ENCODE measurements at places on chromosomes 3 and 15.

DNA sequence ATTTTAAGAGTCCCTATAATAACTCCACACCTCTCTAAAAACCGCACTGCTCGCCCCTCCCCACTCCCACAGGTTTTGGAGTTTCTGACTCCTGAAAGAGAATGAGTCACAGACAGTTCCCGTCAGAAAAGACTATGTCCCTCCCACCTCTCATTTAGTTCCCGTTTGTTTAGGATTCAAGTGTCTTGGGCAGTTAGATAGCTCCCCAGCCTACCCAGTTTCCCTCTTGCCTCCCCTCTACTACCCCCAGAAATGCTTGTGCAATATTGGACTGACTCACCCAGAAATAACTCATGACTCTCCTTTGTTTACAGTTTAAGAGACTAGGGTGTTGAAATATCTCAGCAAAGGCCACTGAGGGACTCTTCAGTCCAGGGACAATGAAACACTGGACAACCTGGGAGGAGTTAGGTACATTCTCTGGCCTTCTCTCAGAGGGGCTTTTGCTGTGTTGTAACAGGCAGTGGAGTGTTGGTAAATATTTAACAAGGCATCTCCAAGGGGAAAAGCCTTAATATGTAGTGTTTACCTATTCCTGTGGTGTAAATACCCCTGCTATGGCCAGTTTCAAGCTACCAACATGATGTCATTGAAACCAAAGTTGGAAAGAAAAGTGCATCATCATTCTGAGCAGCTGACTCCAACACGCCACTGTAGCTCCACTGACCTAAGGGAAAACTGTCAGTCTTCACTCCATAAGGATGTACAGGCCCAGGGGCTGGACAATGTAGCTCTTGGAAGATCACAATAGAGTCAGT lies 96.1 kb upstream of the CHD2 start:
- DNase-seq = no peak

DNA sequence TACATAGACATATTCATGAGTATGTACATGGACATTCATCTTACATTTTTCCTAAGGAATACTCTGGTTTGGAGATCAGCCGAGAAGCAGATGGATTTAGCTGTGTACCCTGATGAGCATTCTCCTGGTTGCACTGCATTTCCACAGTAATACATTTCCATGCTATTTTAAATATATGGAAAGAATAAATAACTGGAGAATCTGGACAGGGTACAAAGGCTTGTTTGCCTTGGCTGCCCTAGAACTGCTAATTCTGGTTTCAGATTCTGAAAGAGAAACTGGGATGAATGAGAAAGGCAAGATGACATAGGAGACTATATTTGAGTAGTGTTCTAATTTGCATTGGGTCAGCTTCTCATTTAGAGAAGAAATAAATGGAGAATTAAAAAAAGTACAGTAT lies 190.8 kb upstream of the FAM3D start:
- DNase-seq = no peak

GRCh38 chr3:113676261-113676660 lies 20.2 kb downstream of the USF3 start:
- DNase-seq = no peak

- DNase-seq = no peak
Observed at GRCh38 chr3:125054449-125055329, 1.1 kb downstream of the HEG1 start.

DNA sequence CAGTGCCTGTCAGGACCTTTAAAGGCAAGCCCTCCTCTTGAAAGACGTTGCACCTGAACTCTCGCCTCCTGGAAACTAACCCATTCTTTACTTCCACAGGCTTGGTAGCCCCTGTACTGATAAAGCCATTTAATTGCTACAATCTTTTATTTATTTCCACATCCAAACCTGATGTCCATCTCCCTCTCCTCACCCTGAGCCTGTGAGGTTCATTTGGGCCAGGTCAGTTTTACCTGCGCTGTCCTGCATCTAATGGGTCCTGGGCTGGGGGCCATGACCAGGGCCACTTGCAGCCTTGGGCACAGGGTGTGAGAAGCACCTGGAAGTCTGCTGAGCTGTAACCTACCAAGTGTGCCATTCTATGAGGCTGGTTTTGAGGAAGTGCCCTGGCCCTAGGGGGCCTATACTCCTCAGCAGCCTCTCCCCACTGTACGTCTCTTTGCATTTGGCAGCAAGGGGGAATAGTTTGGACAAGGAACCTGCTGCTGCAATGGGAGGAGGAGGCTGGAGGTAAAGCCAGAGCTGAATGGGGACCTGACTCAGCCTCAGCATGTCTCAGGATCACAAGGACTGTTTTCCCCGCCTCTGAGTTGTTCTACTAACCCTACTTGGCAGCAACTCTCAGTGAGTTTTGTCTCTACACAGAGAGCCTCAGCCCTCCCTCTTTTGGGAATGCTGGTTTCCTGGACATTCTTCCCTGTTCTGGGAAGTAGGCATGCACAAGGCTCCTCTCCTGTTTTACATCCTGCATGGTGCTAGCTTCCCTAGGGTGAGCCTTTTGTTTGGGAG lies 53.8 kb downstream of the WDR76 start:
- DNase-seq = no peak

- no peak for DNase-seq
Observed at GRCh38 chr3:192373586-192373985, 353.8 kb downstream of the FGF12 start.

- DNase-seq = no peak
Observed at GRCh38 chr15:39502082-39502447, 78.8 kb upstream of the THBS1 start.

Data from posterior cingulate gyrus (tissue), 11 donors.